ENCODE measurements at places on chromosomes 3 and 15.
A peak's percentile ranks its signal among the peaks of the same experiment; 100 is the strongest.

DNA sequence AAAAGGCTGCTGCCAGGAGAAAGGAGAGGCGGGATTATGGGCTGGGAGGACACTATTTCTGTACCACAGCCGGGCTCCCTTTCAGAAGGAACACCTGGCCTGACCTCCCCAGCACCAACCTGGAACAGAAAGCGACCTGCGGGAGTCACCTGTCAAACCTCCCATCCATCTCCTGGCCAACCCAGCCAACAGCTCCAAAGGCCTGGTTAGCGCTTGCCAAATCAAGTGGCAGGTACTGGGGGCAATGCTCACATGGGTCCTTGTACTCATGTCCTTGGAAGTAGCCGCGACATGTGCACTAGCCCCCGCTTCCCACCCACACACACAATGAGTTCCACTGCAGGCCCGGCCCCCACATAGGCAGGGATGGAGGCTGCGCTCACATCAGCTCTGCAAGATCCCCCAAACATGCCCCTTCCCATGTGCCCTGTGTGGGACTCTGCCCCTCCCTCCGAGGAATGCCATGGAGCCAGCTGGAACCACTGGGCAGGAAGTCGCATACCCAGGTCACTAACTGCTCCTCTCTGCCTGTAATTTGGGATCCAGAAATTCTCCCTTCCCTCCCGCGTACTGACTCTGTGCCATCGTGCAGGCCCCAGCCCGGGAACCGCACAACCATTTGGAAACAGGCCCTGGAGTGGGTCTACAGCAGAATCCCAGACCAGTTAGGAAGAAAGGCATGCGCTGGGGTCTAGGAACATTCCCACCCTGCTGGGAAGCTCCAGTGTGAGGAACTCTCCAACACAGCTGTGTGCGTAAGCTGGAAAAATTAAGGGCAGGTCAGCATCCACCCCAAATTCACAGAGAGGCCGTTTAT is 98.9 kb downstream of the LRIG1 start:
- no peak overlapping the region for H3K27ac ChIP-seq
- H3K36me3 ChIP-seq, result peaks cover 58% of the 10 kb centered on the region
- H3K4me1 ChIP-seq, result no peaks in the 10 kb centered on the region
- no peak for DNase-seq
- no peaks in the 10 kb centered on the region for H3K27me3 ChIP-seq
- H3K4me3 ChIP-seq, result no peak overlapping the region

GRCh38 chr3:139468399-139468798 is 7.9 kb downstream of the RBP2 start:
- no peak for DNase-seq
- H3K36me3 ChIP-seq, result no peaks in the 10 kb centered on the region
- H3K4me1 ChIP-seq, result no peaks in the 10 kb centered on the region
- no peak overlapping the region for H3K4me3 ChIP-seq

DNA sequence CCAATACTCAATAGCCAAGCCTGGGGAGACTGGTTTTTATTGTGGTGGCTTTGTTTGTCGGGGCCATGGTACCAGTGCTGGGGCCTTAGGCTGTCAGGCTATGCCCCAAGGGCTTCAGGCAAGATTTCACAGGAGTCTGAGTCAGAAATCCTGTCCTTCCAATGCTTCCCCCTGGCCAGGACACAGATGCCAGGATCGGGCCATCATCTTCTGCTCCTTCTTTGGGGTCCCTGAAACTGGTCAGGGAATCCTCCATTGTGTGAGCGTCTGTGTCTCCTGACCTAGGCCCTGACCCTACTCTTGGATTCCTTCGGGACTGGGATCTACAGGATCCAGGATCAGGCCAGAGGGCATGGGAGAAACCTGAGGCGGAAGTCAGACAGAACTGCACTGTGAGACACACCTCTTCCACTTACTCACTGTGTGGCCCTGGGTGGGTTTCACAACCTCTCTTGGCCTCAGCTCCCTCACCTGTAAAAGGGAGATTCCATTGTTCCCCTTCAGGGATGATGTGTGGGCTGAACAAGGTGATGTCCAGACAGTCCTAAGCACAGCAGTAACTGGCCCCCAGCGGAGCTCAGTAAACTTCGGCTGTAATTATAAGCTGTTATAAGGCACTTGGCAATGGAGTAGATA is 292.7 kb downstream of the UACA start:
- H3K36me3 ChIP-seq, result no peaks in the 10 kb centered on the region
- DNase-seq, result no peak
- H3K4me1 ChIP-seq, result peaks cover 26% of the 10 kb centered on the region
- H3K4me3 ChIP-seq, result no peak overlapping the region
- no peak overlapping the region for H3K27ac ChIP-seq

- no peaks in the 10 kb centered on the region for H3K36me3 ChIP-seq
- no peak for DNase-seq
- H3K27me3 ChIP-seq, result no peaks in the 10 kb centered on the region
- peaks cover 15% of the 10 kb centered on the region for H3K4me1 ChIP-seq
Observed at GRCh38 chr3:190597291-190597690, 83.4 kb downstream of the IL1RAP start.

DNA sequence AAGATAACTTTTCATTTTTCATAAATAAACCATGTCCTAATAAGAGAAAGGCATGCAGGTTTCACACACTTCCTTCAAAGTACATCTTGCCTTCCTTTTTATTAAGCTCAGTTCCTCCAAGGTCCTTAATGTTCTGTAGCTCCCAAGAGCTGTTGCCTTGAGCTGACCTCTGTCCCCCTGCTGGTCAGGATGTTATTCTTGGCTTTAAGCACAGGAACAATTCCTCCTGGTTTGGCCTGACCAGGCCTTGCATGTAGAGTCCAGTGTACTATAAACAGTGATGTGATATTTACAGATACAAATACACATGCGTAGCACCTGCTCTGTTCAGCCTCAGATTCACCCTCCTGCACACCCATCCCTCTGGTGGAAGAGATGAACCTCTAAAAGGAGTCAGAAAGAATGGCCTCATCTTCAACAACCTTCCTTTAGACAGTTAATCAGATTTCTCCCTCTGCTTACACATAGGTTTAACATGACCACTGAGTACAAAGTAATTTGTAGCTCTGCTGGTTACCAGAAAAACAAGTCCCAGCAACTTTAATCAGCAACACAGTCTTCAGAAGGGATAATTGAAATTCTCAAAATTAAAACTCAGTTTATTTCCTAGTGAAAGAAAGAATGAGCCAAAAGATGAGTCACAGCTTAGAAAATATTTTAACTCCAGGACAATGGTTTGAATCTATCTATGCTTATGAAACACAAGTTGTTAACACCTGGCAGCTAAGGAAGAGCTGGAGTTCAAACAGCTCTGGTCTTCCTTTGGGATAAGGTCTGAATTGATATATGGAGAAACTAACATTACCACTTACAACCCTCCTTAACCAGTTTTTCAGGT is 46.5 kb downstream of the PTPN9 start:
- no peaks in the 10 kb centered on the region for H3K27me3 ChIP-seq
- H3K4me1 ChIP-seq, result peaks cover 18% of the 10 kb centered on the region
- H3K27ac ChIP-seq, result no peak overlapping the region
- DNase-seq, result no peak
- no peak overlapping the region for H3K4me3 ChIP-seq
- H3K36me3 ChIP-seq, result no peaks in the 10 kb centered on the region

- no peaks in the 10 kb centered on the region for H3K4me1 ChIP-seq
- no peaks in the 10 kb centered on the region for H3K36me3 ChIP-seq
- no peak overlapping the region for H3K4me3 ChIP-seq
- no peak for DNase-seq
Observed at GRCh38 chr3:101319531-101319930, 844 bp downstream of the IMPG2 start.

- peaks cover 38% of the 10 kb centered on the region for H3K27me3 ChIP-seq
- no peak for DNase-seq
- no peaks in the 10 kb centered on the region for H3K36me3 ChIP-seq
- no peaks in the 10 kb centered on the region for H3K4me1 ChIP-seq
- no peak overlapping the region for H3K27ac ChIP-seq
Observed at GRCh38 chr3:130514681-130515080, 2.3 kb upstream of the COL6A6 start.

GRCh38 chr3:156676768-156677479 is 2.5 kb downstream of the TIPARP start:
- H3K27me3 ChIP-seq, result no peaks in the 10 kb centered on the region
- no peak overlapping the region for H3K27ac ChIP-seq
- H3K4me1 ChIP-seq, result peaks cover 27% of the 10 kb centered on the region
- DNase-seq, result no peak
- no peaks in the 10 kb centered on the region for H3K36me3 ChIP-seq
- H3K4me3 ChIP-seq, result peak overlapping the region; percentile 92

GRCh38 chr3:130692455-130692854 is 54.2 kb downstream of the PIK3R4 start:
- H3K27ac ChIP-seq, result no peak overlapping the region
- peaks cover 18% of the 10 kb centered on the region for H3K36me3 ChIP-seq
- no peak for DNase-seq
- H3K4me3 ChIP-seq, result no peak overlapping the region

DNA sequence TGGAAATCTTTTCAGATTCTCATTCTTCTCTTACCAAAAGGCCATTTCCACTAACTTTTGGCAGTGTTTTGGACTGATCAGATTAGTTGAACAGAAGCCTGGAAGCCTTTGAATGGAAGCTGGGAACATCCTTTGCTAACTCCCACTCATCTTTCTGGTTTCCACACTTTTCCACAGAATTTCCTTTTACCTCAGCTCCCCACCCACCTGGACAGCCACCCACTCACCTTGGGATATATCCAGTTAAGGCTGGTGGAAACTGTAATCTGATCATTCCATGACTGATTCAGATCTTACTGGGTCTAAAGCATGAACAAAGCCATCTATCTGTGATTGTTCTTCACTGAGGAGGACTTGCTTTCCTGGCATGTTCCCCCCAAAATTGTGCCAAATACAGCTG is 119.5 kb downstream of the CCNL1 start:
- no peak overlapping the region for H3K4me3 ChIP-seq
- no peak for DNase-seq
- no peak overlapping the region for H3K27ac ChIP-seq
- no peaks in the 10 kb centered on the region for H3K27me3 ChIP-seq
- no peaks in the 10 kb centered on the region for H3K36me3 ChIP-seq
- H3K4me1 ChIP-seq, result no peaks in the 10 kb centered on the region

GRCh38 chr15:45970542-45970941 is 335.7 kb downstream of the SQOR start:
- H3K27ac ChIP-seq, result no peak overlapping the region
- H3K4me1 ChIP-seq, result no peaks in the 10 kb centered on the region
- no peak for DNase-seq
- no peak overlapping the region for H3K4me3 ChIP-seq

DNA sequence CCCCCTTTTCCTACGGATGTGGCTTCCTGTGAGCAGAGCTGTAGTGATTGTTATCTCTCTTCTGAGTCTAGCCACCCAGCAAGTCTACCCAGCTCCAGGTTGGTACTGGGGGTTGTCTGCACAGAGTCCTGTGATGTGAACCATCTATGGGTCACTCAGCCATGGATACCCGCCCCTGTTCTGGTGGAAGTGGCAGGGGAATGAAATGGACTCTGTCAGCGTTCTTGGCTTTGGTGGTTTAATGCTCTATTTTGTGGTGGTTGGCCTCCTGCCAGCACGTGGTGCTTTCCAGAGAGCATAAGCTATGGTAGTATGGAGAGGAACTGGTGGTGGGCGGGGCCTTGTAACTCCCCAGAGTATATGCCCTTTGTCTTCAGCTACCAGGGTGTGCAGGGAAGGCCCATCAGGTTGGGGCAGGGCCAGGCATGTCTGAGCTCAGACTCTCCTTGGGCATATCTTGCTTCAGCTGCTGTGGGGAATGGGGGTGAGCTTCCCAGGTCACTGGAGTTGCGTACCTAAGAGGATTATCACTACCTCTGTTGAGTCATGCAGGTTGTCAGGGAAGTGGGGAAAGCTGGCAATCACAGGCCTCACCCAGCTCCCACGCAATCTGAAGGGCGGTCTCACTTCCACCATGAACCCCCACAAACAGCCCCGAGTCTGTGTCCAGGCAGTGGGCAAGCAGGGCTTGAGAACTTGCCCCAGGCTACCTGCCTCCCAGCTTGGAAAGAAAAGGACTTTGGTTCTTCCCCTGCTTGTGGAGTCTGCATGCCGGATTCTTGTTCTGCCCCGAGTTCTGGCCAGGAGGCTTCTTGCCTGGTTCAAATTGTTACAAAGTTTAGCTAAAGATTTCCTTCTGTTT is 9.0 kb upstream of the ADGRG7 start:
- no peaks in the 10 kb centered on the region for H3K36me3 ChIP-seq
- H3K27me3 ChIP-seq, result no peaks in the 10 kb centered on the region
- no peak for DNase-seq
- H3K4me3 ChIP-seq, result no peak overlapping the region

DNA sequence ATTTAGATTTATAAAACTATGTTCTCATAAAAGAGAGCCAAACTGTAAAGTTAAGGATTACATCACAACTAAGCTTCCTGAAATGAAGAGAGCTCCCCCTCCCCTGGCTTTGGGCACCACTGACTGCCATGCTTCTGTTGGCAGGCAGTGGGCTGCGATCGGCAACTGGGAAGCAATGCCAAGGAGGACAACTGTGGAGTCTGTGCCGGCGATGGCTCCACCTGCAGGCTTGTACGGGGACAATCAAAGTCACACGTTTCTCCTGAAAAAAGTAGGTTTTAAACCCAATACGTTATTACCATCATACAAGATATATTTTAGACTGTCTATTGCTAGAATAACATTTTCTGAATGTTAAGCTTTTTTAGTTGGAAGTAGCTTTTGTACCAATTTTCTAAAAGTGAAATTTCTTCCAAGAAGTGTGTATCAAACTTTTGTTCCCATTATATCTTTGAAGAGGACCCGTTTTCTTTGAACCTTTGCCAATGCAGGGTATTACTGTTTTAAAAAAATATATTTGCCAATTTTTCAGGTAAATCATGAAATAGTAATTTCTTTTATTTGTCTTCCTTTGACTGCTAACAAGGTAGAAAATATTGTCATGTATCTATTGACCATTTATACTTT is 184.1 kb downstream of the ADAMTSL3 start:
- H3K4me1 ChIP-seq, result no peaks in the 10 kb centered on the region
- H3K27ac ChIP-seq, result no peak overlapping the region
- DNase-seq, result peak; percentile 76
- no peaks in the 10 kb centered on the region for H3K36me3 ChIP-seq
- H3K4me3 ChIP-seq, result no peak overlapping the region

Data from left lung (tissue), 14 donors.